ENCODE measurements at places on chromosomes 6 and 20. TPM values are rescaled to one million over a fixed set of nuclear protein-coding genes. Genes with fewer than 3 reads are reported as not detected.

DNA sequence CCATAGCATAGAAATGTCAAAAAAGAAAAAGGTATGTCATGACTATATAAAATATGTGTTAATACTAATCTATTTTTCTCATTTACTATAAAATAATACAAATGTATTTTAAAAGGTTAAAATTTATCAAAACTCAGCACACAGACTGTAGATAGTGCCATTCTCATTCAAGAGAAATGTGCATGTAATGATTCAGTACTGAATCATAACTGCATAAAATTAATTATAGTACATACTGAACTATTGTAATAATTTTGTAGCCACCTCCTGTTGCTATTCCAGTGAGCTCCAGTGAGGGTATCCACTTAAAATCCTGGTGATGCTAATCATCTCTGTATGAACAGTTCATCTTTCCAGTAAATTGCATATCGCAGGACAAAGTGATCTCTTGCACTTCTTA lies 82.8 kb downstream of the HMGCLL1 start:
- no peak for DNase-seq

GRCh38 chr20:53944796-53945195 lies 125.6 kb downstream of the BCAS1 start:
- no peak for DNase-seq

The OR2J1 gene
- not detected for total RNA-seq

GRCh38 chr6:157966589-157966977 lies 15.1 kb upstream of the SYNJ2 start:
- DNase-seq, result no peak

The RBM24 gene
- total RNA-seq, result 3.3 TPM

The TBXT gene
- not detected for total RNA-seq

- no peak for DNase-seq
Observed at GRCh38 chr20:2151858-2152281, 50.2 kb downstream of the STK35 start.

The PRSS16 gene
- 14.5 TPM for total RNA-seq

The C6orf120 gene
- 20.6 TPM for total RNA-seq

- no peak for DNase-seq
Observed at GRCh38 chr6:156699017-156699421, 78.2 kb upstream of the ARID1B start.

The COL9A3 gene
- 29.7 TPM for total RNA-seq

GRCh38 chr6:139443231-139444112 lies 69.0 kb upstream of the CITED2 start:
- DNase-seq, result no peak

GRCh38 chr6:138815797-138816528 lies 20.1 kb downstream of the ECT2L start:
- DNase-seq, result peak; percentile 56

- DNase-seq, result no peak
Observed at GRCh38 chr6:1384549-1385128, 4.7 kb upstream of the FOXF2 start.

GRCh38 chr6:170165085-170165470 lies 125.8 kb downstream of the DLL1 start:
- no peak for DNase-seq

The CBLN4 gene
- not detected for total RNA-seq

DNA sequence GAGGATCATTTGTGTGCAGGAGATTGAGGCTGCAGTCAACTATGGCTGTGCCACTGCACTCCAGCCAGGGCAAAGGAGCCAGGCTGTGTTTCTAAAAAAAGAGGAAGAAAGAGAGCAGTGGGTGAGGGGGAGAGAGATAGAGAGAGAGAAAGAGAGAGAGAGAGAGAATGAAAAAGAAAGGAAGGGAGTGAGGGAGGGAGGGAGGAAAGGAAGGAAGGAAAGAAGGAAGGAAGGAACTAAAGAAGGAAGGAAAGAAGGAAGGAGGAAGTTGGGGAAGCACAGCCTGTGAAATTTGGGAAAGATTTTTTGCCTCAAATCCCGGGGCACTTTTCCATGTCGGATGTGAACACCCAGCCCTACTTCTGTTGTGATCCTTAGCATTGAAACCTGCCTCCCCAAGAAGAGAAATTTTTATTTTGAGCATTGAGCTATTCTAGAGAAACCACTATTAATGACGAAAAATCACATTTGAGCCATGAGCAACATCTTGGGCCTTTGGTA lies 57.8 kb downstream of the FOXA2 start:
- no peak for DNase-seq

DNA sequence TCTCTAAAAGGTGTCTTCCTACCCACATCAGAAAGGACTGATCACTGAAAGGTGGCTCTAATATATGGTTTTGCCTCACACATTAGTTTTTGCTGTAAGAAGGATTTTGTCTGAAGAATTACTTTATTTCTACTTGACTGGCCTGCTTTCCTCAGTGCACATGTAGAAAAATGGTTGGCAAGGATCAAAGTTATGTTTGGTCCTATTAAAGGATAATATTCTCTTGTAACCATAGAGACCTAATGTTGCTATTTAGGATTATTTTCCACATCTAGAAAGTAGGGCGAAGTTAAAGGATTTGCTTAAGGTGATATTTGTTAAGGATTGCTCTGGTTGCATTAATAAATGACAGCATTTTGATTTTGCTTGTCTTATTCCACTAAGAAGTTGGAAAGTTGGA lies 40.7 kb downstream of the PHACTR2 start:
- no peak for DNase-seq

GRCh38 chr6:43011207-43011606 lies 2.5 kb downstream of the MEA1 start:
- DNase-seq, result no peak

GRCh38 chr20:62370115-62370806 lies 3.1 kb upstream of the LAMA5 start:
- DNase-seq, result no peak

The NCOA5 gene
- 31.6 TPM for total RNA-seq

GRCh38 chr20:32806356-32806755 lies 13.4 kb upstream of the MAPRE1 start:
- DNase-seq, result no peak

Data from HCT116 (cell line).